Esophagus mucosa (tissue), 1 donor: ENCODE measurements at places on chromosomes 12 and 14. TPM values are rescaled to one million over a fixed set of nuclear protein-coding genes. Genes with fewer than 3 reads are reported as not detected.

The KLRD1 gene
- total RNA-seq, result not detected

The HPD gene
- total RNA-seq, result 0.28 TPM

The JPH4 gene
- total RNA-seq, result 0.04 TPM

The SERPINA12 gene
- not detected for total RNA-seq

The IFNG-AS1 gene
- total RNA-seq, result not detected

The ADAMTS20 gene
- not detected for total RNA-seq

The CSAD gene
- 17.1 TPM for total RNA-seq

The KRT3 gene
- 1.0 TPM for total RNA-seq

The RTN1 gene
- total RNA-seq, result 0.80 TPM

The ZDHHC22 gene
- not detected for total RNA-seq

The UNC79 gene
- 0.04 TPM for total RNA-seq

The OR10G2 gene
- total RNA-seq, result not detected

The PPP1R36 gene
- total RNA-seq, result 0.20 TPM

The HNRNPC gene
- total RNA-seq, result 415 TPM

The SLC6A15 gene
- total RNA-seq, result 19.4 TPM

The SMAGP gene
- 96.2 TPM for total RNA-seq

The NXPH4 gene
- total RNA-seq, result 6.7 TPM

The RPL6 gene
- total RNA-seq, result 1,486 TPM

The SOX5 gene
- total RNA-seq, result 0.48 TPM

The OTUB2 gene
- total RNA-seq, result 5.5 TPM

The SIX6 gene
- not detected for total RNA-seq

The CIT gene
- total RNA-seq, result 14.5 TPM

The POTEM gene
- total RNA-seq, result not detected

The SRRM4 gene
- not detected for total RNA-seq

The CPM gene
- total RNA-seq, result 8.2 TPM
